ENCODE measurements at places on chromosomes 3 and 15.

GRCh38 chr15:44157679-44158078 is 37.4 kb downstream of the FRMD5 start:
- H3K36me3 ChIP-seq: no peaks in the 10 kb centered on the region
- DNase-seq: peak; percentile 53
- H3K4me3 ChIP-seq: no peak overlapping the region
- no peaks in the 10 kb centered on the region for H3K4me1 ChIP-seq
- no peak overlapping the region for H3K27ac ChIP-seq

GRCh38 chr3:168212664-168213285 is 117.1 kb upstream of the GOLIM4 start:
- H3K4me3 ChIP-seq: no peak overlapping the region
- H3K27ac ChIP-seq: no peak overlapping the region
- DNase-seq: no peak
- H3K4me1 ChIP-seq: no peaks in the 10 kb centered on the region
- H3K36me3 ChIP-seq: no peaks in the 10 kb centered on the region
- no peaks in the 10 kb centered on the region for H3K27me3 ChIP-seq

- peaks cover 3% of the 10 kb centered on the region for H3K4me1 ChIP-seq
- H3K36me3 ChIP-seq: no peaks in the 10 kb centered on the region
- peak; percentile 87 for DNase-seq
- H3K4me3 ChIP-seq: no peak overlapping the region
- no peaks in the 10 kb centered on the region for H3K27me3 ChIP-seq
These were observed 81.9 kb downstream of the FMN1 start for GRCh38 chr15:33112541-33113105.

- no peak overlapping the region for H3K4me3 ChIP-seq
- peak; percentile 7 for DNase-seq
These were observed 381.1 kb upstream of the RASGRP1 start for GRCh38 chr15:38945551-38946298.

GRCh38 chr3:69162308-69162980 is 40.0 kb upstream of the LMOD3 start:
- no peaks in the 10 kb centered on the region for H3K4me1 ChIP-seq
- DNase-seq: no peak
- H3K27ac ChIP-seq: no peak overlapping the region

- peaks cover 3% of the 10 kb centered on the region for H3K4me1 ChIP-seq
- DNase-seq: no peak
- H3K27ac ChIP-seq: no peak overlapping the region
These were observed 108.0 kb downstream of the CMSS1 start for GRCh38 chr3:99925584-99926230.

DNA sequence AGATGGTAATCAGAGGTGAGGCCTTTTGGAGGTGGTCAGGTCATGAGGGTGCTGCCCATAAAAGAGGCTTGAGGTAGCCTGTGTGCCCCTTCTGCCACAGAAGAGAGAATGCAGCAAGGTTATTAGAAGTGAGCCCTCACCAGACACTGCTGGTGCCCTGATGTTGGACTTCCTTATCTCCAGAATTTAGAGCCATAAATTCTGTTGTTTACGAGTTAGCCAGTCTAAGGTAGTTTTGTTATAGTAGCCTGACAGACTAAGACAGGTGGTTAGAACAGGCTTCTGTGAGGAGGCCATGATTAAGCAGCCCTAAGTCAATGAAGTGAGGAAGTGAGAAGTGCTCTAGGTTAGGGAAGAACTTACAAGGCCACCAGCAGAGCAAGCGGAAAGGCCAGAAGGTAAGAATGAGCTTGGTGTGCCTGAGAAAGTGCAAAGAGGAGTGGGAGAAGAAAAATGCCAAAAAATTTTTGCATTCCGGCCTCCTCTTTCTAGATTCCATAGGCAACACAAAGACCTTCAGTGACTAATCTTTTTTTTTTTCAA is 44.2 kb upstream of the STT3B start:
- no peaks in the 10 kb centered on the region for H3K27me3 ChIP-seq
- H3K36me3 ChIP-seq: no peaks in the 10 kb centered on the region
- no peak overlapping the region for H3K27ac ChIP-seq
- no peak overlapping the region for H3K4me3 ChIP-seq
- DNase-seq: peak; percentile 92

Data from trophoblast cell (in vitro differentiated cells and primary cell).